ENCODE measurements at places on chromosomes 6 and 20.
A peak's percentile ranks its signal among the peaks of the same experiment; 100 is the strongest.

DNA sequence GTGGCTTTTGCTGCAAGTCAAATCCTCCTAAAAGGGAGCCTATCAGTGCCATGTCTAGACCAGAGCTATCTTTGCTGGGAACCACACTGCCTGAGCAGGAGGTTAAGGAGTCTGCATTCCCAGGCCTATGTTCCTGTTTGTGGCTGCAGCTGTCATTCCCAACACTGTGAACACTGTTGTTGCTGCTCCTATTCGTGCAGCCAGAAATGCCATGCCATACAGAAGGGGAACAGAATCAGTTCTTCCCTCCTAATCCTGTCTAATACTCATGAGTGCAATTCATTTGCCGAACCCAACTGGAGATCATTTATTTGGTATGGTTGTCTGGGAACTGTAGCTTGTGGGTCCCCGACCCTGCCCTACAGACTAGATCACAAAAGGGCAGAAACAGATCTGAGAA, 406.5 kb upstream of the GJE1 start:
- DNase-seq: no peak

DNA sequence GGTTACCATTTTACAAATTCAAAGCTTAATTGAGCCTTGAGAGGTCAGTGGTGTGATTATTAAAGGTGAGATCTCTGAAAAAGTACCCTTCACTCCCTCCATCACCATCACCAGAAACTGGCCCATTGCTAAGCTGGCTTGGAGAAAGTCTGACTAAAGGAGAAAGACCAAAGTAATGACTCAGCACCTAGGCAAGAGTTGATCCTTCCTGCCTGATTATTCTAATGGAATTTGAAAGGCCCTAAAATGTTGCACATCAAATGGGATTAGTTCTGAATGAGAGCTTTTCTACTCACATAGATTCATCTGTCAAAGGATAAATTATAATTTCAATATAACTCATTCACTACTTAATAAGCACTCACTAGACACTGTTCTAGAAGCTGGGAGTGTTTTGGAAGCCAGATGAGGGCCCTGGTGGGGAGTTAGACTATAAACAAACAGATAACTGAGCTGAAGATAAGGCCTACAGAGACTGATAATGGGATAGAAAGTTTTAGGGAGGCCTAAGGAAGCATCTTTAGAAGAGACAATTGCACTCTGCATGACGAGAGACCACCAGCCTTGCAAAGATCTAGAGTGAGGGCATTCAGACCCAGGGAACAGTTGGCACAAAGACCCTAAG, 366.7 kb downstream of the SYNE1 start:
- no peak for DNase-seq

GRCh38 chr6:44064089-44064947, 62.9 kb downstream of the MRPL14 start:
- no peak for DNase-seq

- DNase-seq: no peak
Measured at GRCh38 chr6:167996424-167997199, 859 bp upstream of the KIF25 start.

GRCh38 chr6:134317471-134318131, at the start of gene SGK1:
TSS of gene SGK1 (minus strand) at chr6:134318112. CDS start at chr6:134317460, 652 bp downstream.
- peak; percentile 13 for DNase-seq

GRCh38 chr6:136550330-136551071, at the start of gene MAP7:
TSS of gene MAP7 (minus strand) at chr6:136550422. CDS start at chr6:136550408, 14 bp downstream.
- DNase-seq: peak; percentile 42

DNA sequence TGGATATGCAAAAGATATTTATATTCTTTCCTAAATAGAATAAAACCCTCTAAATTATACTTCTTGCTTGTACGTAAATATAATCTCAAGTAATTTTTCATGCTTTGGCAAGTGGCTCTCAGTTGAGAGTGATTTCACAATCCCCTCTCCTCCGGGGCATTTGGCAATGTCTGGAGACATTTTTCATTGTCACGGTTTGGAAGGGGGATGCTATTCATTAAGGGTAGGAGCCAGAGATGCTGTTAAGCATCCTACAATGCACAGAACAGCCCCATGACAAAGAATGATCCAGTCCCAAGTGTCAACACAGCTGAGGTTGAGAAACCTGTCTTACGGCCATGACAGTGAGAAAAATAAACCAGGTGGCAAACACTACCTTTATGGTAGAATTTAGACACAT, 75.7 kb downstream of the AGPAT4 start:
- no peak for DNase-seq

GRCh38 chr20:528923-529604, 14.5 kb downstream of the CSNK2A1 start:
- no peak for DNase-seq

GRCh38 chr6:113856625-113857555, at the start of gene MARCKS:
TSS of gene MARCKS (plus strand) at chr6:113857345. CDS start at chr6:113857746, 401 bp downstream.
- DNase-seq: no peak

DNA sequence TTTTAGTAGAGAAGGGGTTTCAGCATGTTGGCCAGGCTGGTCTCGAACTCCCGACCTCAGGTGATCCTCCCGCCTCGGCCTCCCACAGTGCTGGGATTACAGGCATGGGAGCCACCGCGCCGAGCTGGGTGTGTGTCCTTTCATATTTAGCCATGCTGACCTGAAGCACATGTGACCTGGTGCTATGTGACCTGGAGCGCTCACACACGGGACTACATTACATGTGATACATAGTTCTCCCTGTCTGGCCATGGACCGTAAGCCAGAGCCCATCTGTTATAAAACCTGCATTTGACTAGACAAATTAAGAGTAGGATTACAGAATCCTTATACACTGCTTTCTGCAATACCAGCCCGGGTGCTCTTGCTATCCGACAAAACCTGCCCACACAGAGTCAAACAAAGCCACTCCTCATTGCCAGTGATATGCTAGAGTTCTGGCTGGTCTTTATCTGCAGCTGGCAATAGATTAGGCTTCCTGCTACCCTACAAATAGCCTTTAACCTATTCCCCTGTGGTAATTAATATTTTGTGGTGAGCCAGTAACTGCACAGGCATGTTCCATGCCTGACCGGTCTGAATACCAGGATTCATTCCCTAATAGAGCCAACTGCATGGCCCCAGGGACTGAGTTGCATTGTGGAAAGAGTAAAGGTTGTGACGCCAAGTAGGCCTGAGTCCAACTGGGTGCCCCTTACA, 26.3 kb upstream of the FAM50B start:
- no peak for DNase-seq

- DNase-seq: no peak
Measured at GRCh38 chr6:31573239-31574105, 1.4 kb downstream of the LTA start.

- no peak for DNase-seq
Measured at GRCh38 chr6:168555618-168556273, 114.8 kb downstream of the SMOC2 start.

DNA sequence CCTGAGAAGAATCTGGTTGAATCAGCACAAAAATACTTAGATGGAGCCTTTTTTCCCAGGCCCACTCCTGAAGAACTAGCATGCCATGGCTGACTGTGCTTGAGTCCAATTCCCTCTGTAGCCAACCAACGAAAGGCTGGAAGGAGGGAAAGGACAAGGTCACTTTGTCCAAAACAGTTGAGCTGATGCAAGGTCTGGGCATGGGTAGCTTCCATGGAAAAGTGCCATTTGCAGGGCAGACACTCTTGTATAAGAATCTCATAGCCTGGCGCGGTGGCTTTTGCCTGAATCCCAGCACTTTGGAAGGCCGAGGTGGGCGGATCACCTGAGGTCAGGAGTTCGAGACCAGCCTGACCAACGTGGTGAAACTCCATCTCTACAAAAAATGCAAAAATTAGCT, 125.0 kb upstream of the LGSN start:
- no peak for DNase-seq

DNA sequence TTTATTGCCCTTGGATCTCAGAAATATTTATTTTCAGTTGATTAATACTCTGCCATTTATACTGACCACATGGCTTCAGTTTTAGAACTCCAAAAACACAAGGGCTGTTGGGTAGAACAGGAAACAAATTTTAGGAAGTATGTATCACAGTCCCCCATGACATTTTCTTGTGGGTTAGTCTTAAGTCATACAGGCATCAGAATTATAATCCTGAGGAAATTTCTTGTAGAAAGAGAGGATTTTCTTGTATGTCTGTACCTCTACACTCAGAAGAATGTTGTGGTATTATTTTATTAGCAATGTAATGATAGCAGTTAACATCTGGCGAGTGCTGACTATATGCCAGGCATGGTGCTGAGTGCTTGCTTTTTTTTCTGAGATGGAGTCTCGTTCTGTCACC, 302.9 kb downstream of the CLIC5 start:
- DNase-seq: no peak

GRCh38 chr6:107115695-107116327, 496 bp upstream of the BEND3 start:
- DNase-seq: no peak

GRCh38 chr6:123655521-123656306, 19.0 kb upstream of the TRDN start:
- no peak for DNase-seq

- no peak for DNase-seq
Measured at GRCh38 chr6:1287103-1287591, 24.8 kb upstream of the FOXQ1 start.

- no peak for DNase-seq
Measured at GRCh38 chr6:136265101-136265500, 15.0 kb upstream of the MTFR2 start.

GRCh38 chr6:136466777-136467176, 83.4 kb downstream of the MAP7 start:
- DNase-seq: no peak

DNA sequence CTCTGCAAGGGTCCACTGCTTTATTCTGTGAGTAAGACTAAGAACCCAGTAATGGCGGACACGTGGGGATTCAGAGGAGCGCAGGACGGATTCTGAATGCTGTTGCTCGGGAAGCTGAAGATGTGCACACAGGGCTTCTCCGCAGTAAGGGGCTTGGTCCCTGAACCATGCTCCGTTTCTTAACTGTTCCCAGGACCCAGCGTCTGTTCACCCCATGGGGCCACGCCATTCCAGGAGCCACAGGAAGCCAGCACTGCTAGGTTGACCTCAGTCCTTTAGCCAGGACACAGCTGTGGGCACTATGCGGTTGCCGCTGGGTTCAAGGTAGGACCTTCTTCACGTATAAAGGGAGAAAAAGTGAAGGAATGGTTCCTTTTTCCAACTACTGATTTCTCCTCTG, 59.8 kb downstream of the IRF4 start:
- DNase-seq: no peak

DNA sequence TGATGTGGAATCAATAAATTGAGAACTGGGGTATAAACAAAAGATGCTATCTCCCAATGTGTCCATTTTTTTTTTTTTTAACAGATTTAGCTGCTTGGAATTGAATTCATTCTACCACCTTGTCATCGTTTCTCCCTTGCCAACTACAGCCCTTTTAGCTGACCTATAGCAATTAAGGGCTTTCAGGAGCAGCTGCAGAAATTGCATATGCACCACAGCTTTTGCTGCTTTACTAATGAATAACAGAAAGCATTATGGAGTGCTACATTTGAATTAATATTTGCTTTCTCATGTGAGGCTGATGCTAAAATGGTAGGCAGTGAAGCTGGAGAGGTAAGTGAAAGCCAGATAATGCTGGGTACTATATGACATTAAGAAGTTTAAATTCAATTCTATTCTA, 5.7 kb downstream of the SESN1 start:
- no peak for DNase-seq

GRCh38 chr20:21709535-21709904, 4.1 kb downstream of the PAX1 start:
- DNase-seq: no peak

- DNase-seq: no peak
Measured at GRCh38 chr6:110190726-110191125, 10.5 kb downstream of the CDC40 start.

DNA sequence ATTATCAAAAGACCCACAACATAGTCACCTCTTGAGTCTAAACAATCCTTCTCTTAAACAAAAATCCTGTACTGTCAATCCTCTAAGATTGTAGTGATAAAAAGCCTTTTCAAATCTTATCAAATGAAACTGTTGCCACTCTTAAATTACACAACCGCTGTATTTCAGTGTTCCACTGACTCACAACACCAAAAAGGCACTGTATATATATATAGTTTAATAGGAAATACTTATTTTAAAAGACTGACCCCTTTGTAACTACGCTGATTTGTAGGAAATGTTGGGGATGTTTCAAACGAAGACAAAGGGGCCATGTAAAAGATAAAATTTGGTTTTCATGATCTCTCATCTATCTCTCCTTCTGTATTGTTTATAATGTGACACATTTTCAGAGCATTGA, 14.1 kb downstream of the CPNE1 start:
- no peak for DNase-seq

- no peak for DNase-seq
Measured at GRCh38 chr20:32635764-32636163, 38.0 kb downstream of the C20orf203 start.

GRCh38 chr20:21433329-21433890, 36.1 kb upstream of the NKX2-4 start:
- no peak for DNase-seq

DNA sequence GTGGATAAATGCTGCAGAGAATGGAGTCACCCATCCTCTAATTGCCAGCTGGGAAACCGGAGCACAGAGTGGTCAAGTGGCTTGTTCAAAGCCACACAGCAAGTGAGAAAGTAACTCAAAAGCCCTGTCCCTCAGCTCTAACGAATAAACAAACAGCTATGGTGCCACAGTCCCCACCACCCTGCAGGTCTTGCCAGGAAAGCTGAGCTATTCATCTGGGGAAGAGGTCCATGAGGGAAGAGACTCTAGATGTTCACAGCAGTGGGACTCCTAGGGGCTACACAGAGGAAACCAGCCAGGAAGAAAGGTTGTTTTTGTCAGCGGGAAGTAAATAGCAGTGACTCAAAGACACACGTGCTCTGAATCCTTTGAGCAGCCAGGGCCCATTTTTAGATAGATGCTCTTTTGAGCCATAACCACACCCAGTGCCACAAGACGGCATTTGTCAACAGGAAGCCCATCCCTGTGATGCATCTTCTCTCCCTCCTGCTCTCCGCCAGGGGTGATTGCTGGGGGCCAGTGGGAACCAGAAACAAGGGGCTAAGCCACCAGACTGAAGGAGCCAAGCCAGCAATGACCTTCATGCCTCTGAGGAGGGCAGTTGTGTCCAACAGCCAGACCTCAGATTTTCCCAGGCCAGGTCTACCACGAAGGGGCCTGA, 32.4 kb upstream of the TCP11 start:
- DNase-seq: no peak

GRCh38 chr6:33095681-33096080, 19.9 kb downstream of the HLA-DPB1 start:
- DNase-seq: no peak

- DNase-seq: no peak
Measured at GRCh38 chr6:130864344-130864743, 37.1 kb downstream of the SMLR1 start.

- DNase-seq: no peak
Measured at GRCh38 chr6:108875161-108875555, 26.9 kb downstream of the ARMC2 start.

All from NT2/D1 (cell line).